ENCODE measurements at places on chromosomes 2 and 18. TPM values are rescaled to one million over a fixed set of nuclear protein-coding genes. Genes with fewer than 3 reads are reported as not detected.

Gene MROH2A
- total RNA-seq, result 2.9 TPM

Gene DSG4
- total RNA-seq, result not detected

Gene ANKRD44
- total RNA-seq, result 3.4 TPM

Gene ZSCAN30
- total RNA-seq, result 16.9 TPM

Gene SLC5A7
- not detected for total RNA-seq

Gene SOWAHC
- 12.8 TPM for total RNA-seq

Gene LYG2
- not detected for total RNA-seq

Gene CDH2
- total RNA-seq, result 8.5 TPM

Gene TMEM247
- total RNA-seq, result not detected

Gene REL
- 13.3 TPM for total RNA-seq

Gene CLEC4F
- not detected for total RNA-seq

Gene PUM2
- 99.3 TPM for total RNA-seq

Gene RAB31
- total RNA-seq, result 51.0 TPM

Gene CCL20
- total RNA-seq, result not detected

Gene IL18RAP
- not detected for total RNA-seq

Gene NEMP2
- 8.3 TPM for total RNA-seq

Gene ERICH2
- 2.0 TPM for total RNA-seq

Gene SETBP1
- 9.0 TPM for total RNA-seq

Gene ALLC
- total RNA-seq, result not detected

All from PC-9 (cell line).